GM18507 (cell line): ENCODE measurements at places on chromosomes 6 and 20.

GRCh38 chr20:9375221-9375681 lies 139.1 kb upstream of the LAMP5 start:
- DNase-seq: no peak

DNA sequence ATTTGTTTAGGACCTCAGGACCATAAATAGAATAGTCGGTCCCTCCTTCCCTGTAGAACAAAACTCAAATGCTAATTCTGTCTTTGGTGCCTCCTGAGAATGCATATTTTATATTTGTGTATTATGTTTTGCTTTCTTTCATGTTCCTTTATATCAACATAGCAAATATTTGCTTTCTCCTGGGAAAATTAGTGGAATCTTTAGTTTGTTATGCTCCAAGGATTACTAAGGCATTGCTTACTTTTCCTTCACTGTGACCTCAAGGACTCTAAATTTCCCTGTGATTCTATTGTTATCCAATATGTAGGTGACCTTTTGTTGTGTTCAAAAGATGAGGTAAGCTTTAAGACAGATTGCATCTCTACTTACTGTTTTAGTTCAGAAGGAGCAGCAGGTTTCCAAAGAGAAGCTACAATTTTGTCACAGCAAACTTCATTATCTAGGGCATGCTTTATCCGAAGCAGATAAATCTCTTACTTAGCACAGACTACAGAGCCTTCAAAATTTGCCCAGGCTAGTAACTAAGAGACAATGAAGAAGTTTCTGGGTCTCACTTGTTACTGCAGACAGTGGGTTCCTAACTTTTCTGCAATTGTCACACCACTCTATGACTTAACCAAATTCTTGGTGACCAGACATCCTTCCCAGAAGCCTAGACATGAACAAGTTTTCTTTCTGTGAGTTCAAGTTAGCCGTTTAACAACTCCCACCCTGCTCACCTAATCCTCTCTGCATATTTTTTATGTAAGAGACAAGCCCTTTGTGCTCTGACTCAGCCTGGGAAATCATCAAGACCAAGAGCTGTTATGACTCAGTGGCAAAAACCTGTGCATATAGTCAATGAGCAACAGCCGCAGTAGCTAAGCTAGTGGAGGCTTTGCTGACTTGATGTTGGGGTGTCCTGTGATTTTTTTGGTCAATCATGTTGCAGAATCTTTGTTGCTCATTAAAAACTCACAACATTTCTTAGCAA lies 378.8 kb downstream of the QKI start:
- DNase-seq: no peak

DNA sequence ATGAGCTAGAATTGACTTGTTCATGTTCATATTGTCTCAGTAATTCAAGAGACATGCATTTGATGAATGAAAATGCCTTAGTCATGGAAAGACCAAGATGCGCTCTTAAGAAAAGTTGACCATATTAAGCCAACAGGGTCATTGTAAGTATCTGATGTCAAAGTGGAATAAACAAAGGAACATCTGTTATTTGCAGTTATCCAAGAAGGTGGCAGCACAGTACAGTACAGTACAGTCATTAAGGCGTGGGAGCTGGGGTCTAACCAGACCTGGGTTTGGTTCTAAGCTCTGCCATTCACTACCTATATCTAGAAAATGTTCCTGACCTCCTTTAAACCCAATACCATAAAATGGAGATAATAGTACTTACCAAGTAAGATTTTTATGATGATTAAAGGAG lies 178.1 kb downstream of the BACH2 start:
- no peak for DNase-seq

DNA sequence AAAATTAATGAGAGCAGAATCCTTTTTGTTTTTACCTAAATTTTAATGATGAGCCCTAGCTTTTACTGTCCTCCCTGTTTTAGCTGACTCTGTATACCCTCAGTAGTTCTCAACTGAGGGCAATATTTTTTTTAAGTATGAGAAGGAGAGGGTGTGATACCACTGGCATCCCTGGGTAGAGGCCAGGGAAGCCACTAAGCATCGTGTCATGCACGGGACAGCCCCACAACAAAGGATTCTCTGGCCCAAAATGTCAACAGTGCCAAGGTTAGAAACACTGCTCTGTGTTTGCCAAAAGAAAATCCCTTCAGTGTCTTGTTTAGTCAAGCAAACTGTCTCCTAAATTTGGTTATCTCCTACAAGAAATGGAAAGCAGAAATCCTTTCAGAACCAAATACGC lies 210.4 kb downstream of the KCNQ5 start:
- DNase-seq: no peak
